Mucosa of gallbladder (tissue), 1 donor: ENCODE measurements at places on chromosomes 6 and 20.

GRCh38 chr6:16412982-16413381, 174.6 kb downstream of the GMPR start:
- DNase-seq = no peak

DNA sequence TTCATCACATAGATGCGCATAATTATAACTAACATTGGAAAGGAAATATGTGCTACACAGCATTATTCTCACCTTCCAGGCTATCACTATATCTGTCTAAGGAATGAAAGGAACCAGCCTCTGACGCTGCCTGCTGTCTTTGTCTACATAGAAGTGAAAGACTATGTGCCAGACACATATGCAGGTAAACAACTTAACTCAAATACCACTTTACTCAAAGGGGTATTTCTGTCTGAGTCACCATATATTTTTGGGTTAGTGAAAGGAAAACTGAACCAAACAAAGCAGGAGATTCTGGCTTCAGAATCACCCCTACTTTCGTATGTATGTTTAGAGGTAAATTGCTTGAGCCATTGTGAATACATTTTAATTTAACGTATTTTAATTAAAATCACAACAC, 328.6 kb upstream of the PLCB4 start:
- no peak for DNase-seq

DNA sequence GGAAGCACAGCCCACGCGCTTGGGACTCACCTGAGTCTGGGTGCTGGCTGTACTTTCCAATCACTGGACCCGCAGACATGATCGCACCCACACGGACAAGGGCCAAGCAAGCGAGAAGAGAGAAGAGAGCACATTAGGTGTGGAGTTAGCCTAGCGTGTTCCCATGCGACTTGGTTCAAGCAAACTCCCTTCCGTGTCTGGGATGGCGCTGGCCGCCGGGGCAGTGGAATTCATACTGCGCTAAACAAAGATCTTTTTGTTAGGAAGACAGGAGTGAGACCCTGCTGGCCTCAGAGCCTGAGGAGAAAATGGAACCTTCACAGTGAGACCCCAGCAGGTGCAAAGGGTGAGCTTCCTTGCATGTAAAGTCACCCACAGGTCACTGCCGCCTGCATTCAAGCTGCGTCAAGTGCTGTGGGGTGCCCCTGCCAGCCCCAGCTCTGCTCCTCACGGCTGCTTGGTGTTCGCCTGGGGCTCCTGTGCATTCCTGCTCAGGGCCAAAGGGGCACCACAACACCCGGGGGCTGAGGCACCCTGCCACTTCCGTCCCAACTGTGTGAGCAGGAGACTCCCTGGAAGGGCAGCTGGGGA, 26.4 kb downstream of the PSMG4 start:
- no peak for DNase-seq

GRCh38 chr6:110098511-110099116, 80.9 kb downstream of the WASF1 start:
- DNase-seq = no peak

DNA sequence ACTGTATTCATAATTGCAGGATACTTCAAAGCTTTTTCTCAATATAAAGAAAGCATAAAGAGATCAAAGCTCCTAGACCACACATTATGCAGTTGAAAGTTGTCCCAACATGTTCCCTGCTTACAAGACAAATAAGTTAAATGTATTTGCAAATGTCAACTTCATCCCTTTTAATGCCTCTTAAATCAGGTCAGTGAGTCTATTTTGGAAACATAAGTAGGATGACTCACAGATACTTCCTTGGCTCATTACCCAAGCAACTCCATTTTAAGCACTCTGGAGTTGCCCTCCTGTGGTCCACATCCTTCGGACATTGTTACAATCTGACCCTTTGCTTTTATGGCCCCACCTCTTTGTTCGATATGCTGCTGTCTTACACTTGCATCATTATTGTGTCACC, 162.0 kb downstream of the FAXC start:
- no peak for DNase-seq

DNA sequence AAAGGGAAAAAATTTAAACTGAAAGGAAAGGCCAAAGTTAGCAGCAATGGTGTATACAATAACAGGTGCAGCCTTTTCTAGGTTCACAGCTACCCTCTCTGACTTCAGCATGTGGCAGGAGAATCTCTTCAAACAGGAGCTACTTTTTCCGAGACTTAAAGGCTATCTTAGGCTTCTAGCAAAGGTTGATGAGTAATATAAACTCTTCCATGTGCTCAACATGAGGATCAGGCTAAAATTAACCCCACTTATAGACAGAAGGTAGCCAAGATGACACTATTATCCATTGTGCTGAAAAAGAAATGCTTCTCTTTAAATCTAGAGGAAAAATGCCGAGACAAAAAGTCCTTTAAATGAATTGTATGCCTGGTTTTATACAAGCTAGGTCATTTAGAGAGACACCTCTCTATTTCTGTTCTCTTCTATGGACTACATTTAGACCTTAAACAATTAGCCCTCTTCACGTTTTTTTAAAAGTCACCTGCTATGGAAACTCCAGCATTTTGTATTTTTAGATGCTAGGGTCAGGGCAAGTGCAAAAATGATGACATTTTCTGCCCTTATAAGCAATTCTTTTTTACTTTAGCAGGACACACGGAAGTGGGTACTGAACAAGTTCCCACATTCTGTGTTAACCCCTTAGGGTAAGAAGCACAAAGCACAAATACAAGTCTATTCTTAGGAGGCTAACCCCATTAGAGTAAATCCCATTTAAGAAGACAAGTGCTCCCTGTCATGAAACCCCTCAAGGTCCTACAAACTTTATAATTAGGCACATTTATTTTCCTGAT, 216.8 kb upstream of the CITED2 start:
- DNase-seq = no peak

GRCh38 chr6:86856937-86857563, 80.3 kb upstream of the HTR1E start:
- DNase-seq = peak; percentile 16

DNA sequence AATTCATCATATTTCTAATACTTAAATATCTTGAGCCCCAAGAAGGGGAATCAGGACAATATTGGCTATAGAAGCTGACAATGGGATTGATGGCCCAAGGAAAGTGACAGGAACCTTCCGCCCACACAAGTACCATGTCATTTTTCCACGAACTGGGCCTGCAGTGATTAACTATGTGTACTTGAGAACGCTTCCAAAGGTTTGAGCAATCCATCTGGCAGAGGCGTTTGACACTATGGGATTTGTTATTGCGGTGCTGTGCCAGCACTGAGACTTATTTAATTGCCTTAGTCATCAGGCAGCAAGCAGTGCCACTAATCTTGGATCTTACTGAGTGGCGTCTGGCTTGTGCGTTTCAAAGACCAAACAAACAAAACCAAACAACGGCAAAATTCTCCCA, 135.6 kb upstream of the UST start:
- DNase-seq = peak; percentile 47

GRCh38 chr20:50181344-50181743, 9.3 kb upstream of the CEBPB start:
- DNase-seq = no peak

DNA sequence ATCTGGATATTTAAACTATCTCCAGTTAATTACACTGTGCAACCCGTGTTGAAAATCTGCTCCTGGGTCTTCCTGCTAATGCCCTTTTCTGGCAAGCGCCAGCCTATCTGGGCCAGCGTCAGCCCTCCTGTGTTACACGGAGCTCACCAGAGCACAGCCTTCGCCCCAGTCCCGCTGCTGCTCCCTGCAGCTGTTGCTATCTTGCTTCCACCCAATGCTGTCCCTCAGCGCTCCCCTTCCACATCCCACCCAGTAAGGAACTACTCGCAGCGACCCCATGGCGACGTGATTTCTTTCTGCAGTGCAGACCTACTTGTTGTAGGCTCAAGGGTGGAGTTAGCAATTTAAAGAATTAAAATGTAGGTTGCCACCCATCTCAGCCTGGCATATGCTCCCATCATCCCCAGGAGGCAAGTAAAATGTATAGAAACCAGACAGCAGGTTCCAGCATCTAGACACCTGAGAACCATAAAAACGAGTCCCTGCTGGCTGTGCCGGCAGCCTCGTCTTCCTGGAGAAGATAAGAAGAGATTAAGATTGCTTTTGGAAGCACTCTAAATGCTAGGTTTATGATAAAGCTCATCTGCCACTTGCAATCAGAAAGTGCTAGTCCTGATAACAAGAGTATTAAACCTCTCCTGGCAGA, 254.3 kb upstream of the FOXQ1 start:
- DNase-seq = no peak

- no peak for DNase-seq
These were observed 695.2 kb downstream of the QKI start for GRCh38 chr6:164109770-164110140.

DNA sequence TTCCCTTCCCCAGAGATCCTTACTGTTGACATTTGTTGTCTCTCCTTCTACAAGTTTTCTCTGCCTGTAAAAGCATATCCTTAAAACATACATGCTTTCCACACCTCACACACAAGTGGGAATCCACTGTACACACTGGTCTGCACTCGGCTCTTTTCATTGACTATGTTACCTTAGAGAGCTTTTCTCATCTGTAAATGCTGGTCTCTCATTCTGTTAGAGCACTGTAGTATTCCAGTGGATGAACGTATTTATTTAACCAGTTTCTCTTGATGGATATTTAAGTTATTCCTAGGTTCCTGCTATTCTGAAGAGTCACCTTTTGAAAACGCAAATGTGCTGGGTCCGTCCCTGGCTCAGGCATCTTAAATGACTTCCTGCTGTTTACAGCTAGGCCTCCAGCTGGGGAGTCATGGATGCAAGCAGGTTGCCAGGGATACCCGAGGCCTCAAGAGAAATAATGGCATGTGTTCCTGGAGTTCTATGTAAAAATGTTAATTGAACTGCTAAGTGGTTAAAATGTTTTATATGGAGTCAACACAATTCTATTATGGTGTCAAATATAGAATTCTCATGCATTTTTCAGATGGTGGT, 61.1 kb upstream of the TGM3 start:
- no peak for DNase-seq

- no peak for DNase-seq
These were observed 216.5 kb upstream of the TENT5A start for GRCh38 chr6:81969011-81969410.

DNA sequence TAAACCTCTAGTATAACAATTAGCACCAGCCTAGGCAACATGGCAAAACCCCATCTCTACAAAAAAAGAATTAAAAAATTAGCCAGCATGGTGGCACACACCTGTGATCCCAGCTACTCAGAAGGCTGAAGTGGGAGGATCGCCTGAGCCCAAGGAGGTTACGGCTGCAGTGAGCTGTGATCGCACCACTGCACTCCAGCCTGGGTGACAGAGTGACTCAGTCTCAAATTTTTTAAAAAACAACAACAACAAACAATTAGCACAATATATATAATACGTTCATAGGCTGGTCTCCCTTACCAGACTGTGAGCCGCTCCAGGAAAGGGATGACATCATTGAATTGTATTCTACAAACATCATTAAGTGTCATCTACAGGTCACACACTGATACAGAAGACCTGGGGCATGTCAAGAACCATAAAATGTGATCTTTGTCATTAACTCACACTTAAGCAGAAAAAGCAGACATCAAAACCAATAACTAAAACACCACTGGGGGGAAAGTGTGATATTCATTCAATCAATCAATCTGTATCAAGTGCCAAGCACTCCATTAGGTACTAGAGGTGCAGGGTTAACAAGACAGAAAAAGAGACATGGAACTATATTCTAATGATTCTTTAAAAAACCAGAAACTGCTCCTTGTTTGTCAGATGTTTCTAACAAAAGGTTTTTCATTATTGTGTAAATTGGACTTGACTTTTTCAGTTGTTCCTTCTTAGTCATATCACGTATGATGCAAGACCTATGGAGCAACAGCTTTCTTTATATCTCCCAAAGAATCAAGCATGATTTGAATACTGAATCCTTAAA, 17.8 kb downstream of the MAP3K5 start:
- DNase-seq = no peak

DNA sequence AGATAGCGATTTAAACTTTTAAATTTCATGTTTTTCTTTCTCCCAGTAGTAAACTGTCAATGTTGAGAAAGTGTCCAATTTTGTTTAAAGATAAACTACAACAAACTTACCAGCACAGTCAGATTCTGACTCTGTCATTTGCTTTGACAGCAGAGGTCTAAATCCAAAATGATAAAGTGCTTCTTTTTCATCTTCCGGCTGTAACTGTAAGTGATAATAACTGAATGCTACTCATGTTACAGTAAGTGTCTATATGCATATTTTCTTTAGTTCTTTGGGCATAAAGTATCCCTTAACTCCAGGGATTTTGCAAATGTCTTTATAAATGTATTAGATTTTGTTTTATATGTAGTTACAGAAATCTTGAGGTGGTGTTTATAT, 610.4 kb downstream of the RFPL4B start:
- DNase-seq = no peak

- DNase-seq = no peak
These were observed 257.2 kb downstream of the DLL1 start for GRCh38 chr6:170033666-170034065.

- no peak for DNase-seq
These were observed 195.6 kb downstream of the FUT9 start for GRCh38 chr6:96211341-96211740.

DNA sequence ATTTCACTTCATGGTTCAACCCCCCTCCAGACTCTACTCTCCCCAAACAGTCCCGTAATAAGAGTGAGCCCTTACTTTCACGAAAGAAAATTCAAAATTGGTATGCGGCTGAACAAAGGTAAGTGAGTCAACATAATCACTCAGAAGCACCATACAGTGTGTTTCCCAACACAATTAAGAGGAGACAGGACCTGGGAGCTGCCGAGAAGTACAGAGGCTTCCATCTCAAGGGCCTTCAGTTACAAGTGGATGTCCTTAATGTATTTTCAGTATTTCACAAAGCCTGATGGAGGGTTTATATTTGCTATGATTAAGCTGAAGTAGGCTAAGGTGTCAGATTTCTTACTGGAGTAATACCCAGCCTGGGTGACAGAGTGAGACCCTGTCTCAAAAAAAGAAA, 51.1 kb downstream of the MYO6 start:
- no peak for DNase-seq

DNA sequence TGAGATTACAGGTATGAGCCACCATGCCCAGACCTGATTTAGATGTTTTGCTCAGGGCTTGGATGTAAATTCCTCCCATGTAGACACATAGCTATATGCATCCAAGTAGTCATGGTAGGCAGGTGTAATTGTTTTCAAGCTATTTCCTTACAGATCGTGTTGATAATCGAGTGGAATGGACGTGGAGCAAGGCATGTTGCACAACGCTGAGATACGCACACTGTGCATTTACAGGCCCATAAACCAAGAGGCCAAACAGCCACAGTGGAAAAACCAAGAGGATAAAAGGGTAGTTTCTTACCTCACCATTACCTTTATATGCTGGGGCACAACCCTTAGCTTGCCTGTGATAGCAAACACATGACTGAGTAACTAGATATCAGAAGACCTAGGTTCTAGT, 51.0 kb upstream of the ADGRF1 start:
- no peak for DNase-seq

- peak; percentile 40 for DNase-seq
These were observed 36.8 kb downstream of the PREX1 start for GRCh38 chr20:48791014-48791413.

DNA sequence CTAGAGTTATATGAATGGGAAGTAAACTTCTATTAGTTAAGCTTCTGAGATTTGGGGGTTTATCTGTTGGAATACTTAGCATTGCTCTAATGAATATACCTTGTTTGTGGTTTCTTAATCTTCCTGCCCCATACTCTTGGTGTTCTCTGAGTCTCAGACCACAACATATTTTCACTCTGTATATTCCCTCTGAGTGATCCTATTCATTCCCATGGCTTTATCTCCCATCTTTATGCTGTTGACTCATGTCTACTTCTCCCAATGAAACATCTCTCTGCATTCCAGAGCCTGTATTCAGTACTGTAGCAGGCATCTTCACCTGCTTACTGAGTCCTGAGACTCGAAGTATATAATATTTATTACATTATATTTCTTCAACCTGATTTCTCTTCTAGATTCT, 283.7 kb upstream of the MAP3K7 start:
- no peak for DNase-seq
